ENCODE measurements at places on chromosomes 2 and 18.

DNA sequence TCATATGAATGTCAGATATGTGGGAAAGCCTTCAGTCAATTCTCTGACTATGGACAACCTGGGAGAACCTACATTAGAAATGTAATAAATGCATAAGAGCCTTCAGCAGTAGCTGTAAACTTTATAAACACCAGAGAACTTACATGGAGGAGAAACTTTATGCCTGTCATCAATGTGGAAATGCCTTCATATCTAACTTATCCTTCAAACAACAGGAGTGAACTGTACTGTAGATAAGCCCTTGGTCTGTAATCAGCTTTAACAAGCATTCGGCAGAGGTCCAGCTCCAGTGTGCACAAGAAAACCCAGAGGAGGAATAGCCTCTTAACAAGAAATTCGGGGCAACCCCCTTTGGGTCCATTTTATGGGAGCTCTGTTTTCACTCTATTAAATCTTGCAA, 14.8 kb upstream of the UXS1 start:
- DNase-seq = no peak

- DNase-seq = no peak
Observed at GRCh38 chr2:229022071-229022470, 249.0 kb downstream of the PID1 start.

- no peak for DNase-seq
Observed at GRCh38 chr2:181954538-181954883, 31.1 kb upstream of the PPP1R1C start.

DNA sequence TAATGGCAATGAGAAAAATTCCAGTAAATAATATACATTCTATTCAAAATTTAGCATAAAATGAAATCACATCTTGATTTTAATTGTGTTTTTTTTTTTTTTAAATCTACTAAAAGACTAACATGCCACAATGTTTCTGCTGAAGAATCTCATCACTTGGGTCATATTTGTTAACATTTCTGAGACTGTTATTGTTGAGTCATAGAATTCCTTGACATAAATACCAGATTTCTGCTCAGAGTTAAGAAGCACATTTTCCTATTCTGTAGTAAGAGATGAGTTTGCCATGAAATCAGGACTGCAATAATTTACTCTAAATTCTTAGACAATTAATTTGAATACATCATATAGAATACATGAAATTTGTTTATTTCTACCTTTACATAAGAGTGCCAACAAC, 154.9 kb upstream of the KYNU start:
- no peak for DNase-seq

GRCh38 chr18:50697509-50697908, 122.3 kb downstream of the MRO start:
- DNase-seq = no peak

GRCh38 chr2:110205660-110206455, 1.0 kb upstream of the NPHP1 start:
- no peak for DNase-seq

DNA sequence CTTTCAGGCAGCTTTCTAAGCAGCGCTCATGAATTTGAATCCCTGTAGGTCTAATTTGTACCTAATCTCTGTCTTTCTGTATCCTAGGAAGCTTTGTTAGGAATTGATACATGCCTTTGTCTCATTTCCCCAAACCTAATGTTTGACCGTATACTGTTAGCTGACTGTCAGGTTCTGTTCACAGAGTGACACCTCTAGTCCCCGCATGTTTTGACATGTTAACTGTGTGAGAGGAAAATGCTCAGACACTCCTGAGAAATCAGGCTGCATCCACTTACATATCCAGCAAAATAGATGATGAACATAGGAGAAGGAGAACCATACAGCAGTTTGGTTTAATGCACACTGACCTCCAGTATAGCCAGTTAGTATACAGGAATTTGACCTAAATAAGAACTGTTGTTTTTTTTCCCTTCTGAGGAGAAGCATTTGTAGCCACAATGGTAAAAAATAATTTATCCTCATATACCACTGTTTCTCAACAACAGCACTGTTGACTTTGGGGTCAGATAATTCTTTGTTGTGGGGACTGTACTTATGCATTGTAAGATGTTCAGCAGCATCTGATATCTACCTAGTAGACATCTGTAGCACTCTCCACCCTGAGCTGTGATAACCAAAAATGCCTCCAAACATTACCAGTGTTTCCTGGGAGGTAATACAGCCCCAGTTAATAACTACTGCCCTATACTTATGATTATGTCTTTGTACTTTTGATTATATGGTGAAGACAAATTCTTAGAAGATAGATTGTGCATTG, 130.9 kb downstream of the NCOA1 start:
- DNase-seq = no peak

DNA sequence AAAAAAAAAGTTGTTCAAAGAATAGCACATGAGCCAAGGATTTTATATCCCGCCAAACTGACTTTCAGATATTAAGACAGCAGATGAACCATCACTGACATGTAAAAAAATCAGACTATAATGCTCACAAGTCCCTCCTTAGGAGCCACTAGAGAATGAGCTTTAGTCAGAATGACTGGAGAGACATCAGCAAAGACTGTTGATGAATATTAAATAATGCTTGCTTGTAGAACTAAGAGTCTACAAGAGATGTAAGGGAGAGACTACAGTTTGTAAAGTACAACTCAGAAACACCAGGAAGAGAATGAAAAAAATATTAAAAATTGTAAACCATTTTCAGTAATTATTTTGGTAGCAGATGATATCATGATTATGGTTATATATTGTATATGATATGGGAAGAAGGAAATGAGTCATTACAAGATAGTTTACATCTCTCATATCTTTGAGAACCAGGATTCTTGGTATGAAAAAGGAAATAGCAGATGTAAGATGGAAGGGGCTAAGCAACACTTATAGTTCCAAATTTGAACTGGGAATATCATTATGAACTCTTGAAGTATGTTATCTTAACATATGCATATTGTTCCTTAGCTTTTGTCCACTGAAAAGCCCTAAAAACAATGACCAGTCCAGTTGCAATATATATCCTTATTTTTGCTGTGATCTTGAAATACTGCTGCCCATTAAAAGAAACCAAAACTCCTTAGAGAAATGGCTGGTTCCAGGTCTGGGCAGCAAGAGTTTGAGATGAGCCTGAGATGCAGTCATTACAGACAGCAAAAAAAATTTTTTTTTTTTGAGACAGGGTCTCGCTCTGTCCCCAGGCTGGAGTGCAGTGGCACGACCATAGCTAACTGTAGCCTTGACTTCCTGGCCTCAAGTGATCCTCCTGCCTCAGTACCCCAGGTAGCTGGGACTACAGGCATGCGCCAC, 55.7 kb downstream of the PTPN2 start:
- DNase-seq = no peak

GRCh38 chr2:24486636-24487205, 4.3 kb upstream of the NCOA1 start:
- no peak for DNase-seq

All from femur (tissue), 1 donor.